Choroid plexus epithelial cell (primary cell): ENCODE measurements at places on chromosomes 6 and 20.

DNA sequence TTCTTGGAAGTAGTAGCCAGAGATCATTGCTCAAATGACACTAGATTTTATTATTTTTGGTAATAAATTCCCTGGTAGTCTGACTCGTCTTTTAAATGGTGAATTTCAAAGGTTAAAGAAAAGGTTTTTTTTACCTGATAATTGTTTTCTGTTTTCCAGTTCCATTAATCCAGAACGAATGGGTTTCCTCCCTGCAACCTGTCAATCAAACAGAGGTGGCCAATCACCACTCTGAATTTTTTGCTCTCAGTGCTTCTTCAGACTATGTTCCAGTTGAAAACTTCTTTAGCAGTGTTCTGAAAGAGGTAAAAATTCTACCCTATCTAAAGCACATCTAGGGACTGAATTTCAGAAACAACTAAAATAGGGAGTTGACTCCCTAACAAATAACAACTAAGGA is 73.8 kb downstream of the PHIP start:
- DNase-seq: peak; percentile 7

DNA sequence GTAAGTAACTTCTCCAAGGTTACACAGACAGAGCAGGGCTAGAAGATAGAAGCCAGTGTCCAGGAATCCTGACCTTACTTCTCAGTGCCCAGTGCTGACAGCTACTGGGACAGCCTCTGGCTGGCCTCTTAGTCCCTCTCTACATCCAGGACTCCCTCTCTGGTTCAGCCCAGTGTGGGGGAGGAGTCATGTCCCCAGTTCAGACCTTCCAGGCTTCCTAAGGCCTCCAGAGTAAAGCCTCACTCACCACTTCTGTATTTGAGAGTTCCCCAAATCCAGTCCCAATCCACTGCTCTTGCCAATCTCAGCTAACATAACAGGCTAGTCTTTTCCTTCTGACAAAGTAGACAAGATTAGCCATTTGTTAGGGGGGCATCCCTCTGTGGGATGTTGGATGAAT is 36.9 kb upstream of the EPB41L1 start:
- no peak for DNase-seq

DNA sequence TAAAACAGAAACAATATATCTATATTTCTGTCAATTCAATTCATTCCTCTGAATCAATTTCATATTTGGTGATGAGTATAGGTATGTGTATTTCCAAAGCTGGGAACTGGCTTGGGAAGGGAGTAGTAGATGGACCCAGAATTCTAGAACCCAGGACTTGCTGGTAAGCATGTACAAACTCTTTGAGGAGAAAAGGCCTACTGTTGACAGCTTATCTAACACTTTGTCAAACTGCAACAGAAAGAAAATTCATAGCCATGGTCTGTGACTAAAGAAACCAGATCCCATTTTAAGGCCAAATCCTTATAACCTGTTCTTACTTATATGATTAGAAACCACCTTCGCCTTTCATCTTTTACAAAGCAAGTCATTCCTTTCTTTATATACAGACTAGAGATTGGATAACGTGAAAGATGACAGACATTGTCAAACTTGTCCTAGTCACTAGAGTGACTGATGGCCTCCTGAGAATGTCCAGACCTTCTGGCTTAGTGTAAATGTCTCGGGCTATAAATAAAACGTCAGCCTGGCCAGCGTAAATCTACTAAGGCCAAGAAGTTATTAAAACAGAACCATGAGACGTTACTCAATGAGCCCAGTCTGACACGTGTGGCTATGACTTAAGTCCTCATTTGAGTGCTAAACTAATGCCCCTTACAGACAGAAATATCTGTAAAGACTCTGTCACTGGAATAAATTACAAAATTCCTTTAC is 152.3 kb downstream of the ALDH8A1 start:
- DNase-seq: no peak

DNA sequence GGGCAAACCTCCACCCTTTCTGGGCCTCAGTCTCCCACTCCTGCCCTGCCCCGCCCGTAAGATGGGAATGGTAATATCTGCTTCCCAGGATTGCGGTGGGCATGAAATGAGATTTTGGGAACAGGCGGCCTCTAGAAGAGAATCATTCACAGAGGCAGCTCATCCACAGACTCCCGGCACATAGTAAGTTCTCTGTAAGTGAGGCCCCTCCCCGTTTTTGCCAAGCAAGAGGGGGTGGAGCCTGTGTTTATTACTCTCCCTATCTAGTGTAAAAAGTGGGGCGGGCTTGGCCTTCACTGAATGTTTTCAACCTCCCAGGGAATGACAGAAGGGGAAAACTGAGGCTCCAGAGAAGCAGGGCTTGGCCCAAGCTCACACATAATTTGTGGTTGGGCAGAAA is 20.0 kb downstream of the SUN5 start:
- no peak for DNase-seq

GRCh38 chr6:34247481-34248197 is 1.2 kb downstream of the SMIM29 start:
- no peak for DNase-seq

GRCh38 chr6:90448836-90449235 is 138.0 kb downstream of the MAP3K7 start:
- DNase-seq: no peak

DNA sequence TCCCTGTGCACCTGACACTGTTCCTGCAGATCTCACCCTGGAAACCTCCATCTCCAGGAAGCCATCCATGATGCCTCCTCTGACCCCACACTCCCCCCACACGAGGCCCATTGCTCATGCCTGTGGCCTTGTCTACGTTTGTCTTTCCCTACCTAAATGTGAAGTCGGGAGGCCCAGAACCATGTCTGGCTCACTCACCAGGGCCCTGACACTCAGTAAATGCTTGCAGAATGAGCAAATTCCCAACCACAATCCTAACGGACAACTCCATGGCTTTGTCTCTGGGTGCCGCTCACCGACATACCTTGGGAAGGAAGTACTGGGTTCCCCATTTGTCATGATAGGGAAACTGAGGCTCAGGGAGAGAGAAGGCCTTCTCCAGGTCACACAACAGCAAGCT is 7.3 kb downstream of the PEDS1 start:
- DNase-seq: no peak

DNA sequence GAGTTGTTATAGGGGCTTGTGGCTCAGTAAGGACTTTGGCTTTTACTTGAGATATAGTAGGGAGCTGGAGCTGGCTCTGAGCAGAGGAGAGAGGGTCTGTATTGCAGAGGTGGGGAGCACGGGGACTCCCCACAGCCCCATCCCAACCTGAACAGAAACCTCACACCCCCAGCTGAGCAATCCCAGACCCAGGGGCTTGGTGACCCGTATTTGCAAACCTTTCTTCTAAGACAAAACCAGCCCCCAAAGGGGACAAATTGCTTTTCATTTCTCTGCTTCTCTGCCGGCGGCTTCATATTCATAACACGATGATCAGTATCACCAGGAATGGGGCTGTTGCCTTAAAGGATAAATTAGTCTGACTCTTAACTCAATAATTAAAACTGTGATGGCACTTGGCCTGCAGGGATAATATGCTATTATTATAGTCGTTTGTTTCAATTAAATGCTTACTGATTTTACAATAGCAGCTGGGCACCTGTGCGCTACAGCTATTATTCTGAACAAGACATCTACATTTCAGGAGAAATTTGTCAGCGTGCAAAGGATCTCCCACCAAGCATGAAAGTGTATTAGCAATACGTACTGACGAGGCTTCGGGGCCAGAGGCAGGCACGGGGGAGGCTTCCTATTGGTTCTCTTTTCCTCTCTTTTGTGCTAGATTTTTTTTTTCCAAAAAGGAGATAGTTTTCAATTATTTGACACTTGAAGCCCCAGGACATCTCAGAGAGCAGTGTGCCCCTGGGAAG is 118.1 kb downstream of the TOX2 start:
- no peak for DNase-seq

GRCh38 chr20:44091026-44091425 is 96.0 kb downstream of the JPH2 start:
- DNase-seq: no peak

DNA sequence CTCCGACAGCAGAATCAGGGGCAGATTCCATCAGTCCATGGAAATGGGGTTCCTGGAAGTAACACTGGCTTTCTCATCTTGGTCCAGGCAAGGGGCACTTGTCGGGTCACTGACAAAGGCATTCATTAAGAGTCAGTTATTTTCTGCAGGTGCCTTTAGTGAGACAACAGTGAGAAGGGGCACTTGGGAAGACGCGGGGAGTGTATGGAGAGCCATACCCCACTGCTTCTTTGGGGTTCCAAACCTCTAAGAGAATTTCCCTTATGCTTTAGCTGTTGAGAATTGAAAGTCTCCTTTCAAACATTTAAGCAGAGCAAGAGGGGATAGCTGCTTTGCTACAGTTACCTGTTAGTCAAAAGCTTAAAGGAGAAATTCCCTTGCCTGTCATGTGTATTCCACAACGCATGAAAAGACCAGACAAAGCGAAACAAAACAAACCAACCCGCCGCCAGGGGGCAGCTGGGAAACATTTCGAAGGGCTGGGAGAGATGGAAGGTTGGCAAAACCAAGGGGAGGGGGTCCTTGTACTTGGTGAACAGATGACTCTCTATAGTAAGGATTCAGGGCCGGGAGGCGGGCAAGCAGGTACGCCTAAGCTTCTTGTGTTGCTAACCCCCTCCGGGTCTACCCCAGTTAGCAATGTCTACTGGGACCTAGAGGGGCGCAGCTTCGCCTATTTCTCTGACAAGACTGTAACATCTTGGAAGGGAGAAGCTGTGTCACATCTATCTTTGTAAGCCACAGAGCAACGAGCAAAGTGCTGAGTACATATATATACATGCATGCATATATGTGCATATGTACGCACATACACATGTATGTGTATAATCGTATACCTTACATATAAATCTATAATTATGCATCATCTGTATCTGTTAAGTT is 474.9 kb upstream of the AGPAT4 start:
- DNase-seq: peak; percentile 54

GRCh38 chr6:148934961-148935360 is 188.1 kb downstream of the UST start:
- DNase-seq: no peak

GRCh38 chr20:1671891-1672669 is 14.5 kb upstream of the SIRPG start:
- no peak for DNase-seq

- DNase-seq: no peak
These were observed 42.1 kb downstream of the AFG1L start for GRCh38 chr6:108336971-108337370.

DNA sequence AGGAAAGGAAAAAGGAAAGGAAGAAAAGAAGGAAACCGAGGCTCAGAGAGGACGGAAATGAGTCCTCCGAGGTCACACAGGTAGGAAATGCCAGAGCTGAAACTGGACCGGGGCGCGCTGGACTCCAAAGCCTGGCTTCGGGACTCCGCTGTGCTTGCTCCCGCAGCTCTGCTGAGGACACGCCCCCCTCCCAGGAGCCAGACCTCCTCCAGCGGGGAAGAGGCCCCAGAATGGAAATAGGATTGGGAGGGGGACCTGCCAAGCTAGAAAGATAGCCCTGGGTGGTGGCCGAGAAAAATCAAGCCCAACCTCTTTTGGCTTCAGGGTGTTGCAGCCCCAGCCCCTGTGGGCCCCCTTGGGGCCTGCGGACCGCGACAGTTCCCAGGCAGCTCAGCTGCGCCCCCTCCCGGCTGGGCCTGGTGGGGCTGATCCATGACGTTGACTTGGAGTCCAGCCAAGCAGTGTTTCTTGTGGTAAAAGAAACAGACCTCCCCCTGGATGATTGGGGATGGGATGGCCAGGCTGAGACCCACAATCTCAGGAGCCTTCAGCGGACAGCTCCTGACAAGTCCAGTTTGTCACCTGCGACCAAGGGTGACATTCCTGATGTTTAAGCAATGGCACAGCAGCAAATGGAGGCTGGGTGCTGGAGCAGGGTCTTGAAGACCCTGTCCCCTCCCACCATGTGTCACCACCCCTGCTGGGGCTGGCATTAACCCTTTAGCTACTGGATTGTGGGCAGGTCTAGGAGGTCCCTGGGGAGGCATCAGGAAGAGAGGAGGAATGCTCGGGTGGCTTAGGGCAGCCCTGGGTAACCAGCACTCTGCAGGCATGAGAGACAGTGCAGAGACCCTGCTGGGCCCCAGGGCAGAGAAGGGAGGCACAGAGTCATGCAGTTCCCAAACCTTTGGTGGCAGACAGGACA is 55.4 kb downstream of the RIPOR3 start:
- DNase-seq: peak; percentile 69

DNA sequence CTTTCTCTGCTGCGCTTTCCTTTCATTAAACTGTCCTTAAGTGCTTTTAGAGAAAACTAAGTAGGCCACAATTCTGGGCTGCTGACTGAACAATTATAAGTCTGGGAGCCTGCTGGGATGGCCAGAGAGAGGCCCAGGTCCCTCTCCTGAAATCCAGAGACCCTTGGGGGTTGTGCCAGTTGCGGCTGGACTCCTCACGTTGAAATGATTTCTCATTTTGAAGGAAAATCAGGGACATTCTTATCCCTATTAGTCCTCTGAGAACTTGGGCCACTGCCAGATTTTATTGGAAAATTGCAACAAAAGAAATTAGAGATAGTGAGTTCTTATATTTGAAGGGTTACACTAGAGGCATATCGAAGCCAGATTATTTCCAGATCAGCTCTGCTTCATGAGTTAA is 145.1 kb downstream of the CLIC5 start:
- DNase-seq: no peak

DNA sequence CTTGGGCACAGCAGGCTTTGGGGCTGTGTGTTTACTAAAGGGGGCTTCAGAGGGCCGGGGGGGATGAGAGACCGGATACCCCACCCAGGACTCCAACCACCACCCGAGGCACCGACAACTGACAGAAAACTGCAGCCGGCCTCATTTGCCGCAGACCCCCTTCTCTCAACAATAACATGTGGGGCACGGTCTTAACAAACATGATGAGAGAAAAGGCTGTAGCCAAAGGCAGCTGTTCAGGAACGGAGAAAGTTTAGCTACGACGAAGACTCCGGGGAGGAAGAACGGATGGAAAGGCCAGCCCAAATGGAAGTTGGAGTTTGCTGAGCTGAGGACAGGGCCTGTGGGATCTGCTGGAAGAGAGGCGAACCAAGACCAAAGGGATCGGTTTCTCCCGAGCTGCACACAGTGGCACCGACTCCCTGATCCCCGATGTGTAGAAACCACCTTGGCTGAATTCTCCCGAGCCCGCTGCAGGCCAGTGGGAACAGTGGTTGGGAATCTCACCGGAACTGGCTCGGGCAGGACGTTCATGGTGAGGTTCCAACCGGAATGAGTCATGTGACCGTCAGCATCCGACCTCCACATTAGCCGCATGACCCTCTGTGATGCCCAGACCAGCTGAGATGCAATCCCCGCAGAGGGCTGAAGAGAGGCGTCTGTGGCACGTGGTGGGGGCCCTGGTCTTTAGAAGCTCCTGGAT is 359.3 kb downstream of the TAF4 start:
- no peak for DNase-seq

GRCh38 chr6:31412506-31412905 is 9.1 kb downstream of the MICA start:
- no peak for DNase-seq

DNA sequence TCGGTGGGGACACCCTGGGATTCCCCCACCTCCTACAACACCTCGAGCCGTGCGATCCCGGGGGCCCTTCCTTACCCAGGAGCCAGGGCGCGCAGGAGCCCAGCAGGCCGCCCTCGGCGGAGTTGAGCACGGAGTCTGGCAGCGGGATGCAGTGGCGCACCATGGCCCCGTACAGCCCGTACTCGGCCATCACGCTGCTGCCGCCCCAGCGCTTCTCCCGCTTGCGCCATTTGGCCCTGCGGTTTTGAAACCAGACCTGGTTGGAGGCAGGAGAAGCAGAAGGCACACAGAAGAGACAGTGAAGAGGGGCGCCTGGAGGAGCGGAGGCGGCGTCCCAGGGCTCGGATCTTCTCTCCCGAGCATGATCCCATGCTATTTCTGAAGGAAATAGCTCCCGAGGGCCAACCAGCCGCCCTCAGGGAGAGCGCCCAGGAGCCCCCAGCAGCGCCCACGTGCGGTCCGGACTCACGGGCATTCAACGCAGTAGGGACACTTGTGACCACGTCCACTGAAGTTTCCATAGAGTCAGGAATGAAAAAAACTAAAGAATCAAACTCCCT is 4.3 kb downstream of the VSX1 start:
- peak; percentile 53 for DNase-seq
